ENCODE measurements at places on chromosomes 1 and 21. TPM values are rescaled to one million over a fixed set of nuclear protein-coding genes. Genes with fewer than 3 reads are reported as not detected.

DNA sequence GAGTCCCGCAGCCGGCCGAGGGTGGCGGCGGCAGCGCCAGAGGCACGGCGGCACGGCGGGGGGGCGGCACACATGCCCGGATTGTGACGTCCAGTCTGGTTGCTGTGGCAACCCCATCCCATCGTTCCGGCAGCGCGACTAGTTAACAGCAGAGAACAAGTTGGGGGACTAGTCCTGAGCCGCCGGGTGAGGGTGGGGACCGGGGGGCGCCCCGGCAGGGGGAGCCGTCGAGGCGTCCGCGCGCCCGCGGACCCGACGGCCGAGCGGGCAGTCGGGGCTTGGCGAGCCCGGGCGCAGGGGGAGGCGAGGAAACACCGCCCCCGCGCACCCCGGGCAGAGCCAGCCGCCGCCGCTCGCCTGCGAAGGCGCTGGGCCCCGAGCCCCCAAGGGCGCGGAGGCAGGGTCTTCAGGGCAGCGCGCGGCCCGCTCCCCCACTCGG is at the start of gene CHD5:
CHD5 (minus strand) TSS at position 54 of the 439 bp plus-strand sequence. CDS start 298 bp downstream, outside the sequence.
- no peaks in the 10 kb centered on the region for H3K36me3 ChIP-seq
- H3K27me3 ChIP-seq: peaks cover 7% of the 10 kb centered on the region
- H3K4me3 ChIP-seq: peak within 1 kb of the TSS; percentile 36

- H3K4me3 ChIP-seq: no peak overlapping the region
- H3K36me3 ChIP-seq: no peaks in the 10 kb centered on the region
- no peak overlapping the region for H3K27ac ChIP-seq
Observed at GRCh38 chr1:215133532-215133931, 51.0 kb downstream of the KCNK2 start.

DNA sequence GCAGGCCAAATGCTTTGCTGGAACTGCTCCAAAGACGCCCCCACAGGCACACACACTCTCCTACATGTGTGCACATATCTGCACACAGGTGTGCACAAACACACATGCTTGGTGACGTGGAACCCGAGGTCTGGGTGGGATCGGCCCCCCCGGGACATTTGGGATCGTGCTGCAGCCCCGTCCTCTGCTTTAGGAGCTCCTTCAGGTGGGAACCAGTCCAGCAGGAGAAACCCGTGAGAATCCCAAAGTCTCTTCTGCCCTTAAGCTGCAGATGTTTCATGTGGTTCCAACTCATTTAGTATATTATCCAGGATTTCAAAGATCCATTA is 38.6 kb downstream of the UBE2G2 start:
- no peak overlapping the region for H3K4me3 ChIP-seq
- no peaks in the 10 kb centered on the region for H3K36me3 ChIP-seq
- no peak overlapping the region for H3K27ac ChIP-seq
- H3K27me3 ChIP-seq: no peaks in the 10 kb centered on the region

DNA sequence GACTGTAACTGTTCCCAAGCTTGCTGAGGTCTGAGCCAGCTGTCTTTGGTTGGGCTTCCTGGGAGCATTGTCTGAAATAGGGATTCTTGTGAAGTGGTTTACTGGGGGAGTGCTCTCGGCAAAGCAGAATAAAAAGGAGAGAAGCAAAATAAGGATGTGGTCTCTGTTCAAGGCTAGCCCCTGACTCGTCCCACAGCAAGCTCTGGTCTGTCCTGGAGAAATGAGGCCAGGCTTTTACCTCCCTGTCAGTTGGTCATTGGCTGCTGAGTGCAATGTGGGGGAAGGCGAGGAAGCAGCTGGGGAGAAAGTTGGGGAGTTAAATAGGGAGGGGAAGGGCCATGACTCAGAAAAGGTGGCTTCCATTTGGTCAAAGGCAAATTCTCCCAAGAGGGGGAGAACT is 303.9 kb upstream of the DUSP10 start:
- H3K4me3 ChIP-seq: no peak overlapping the region
- no peak overlapping the region for H3K27ac ChIP-seq
- no peaks in the 10 kb centered on the region for H3K27me3 ChIP-seq
- peaks cover 9% of the 10 kb centered on the region for H3K4me1 ChIP-seq
- no peaks in the 10 kb centered on the region for H3K36me3 ChIP-seq

DNA sequence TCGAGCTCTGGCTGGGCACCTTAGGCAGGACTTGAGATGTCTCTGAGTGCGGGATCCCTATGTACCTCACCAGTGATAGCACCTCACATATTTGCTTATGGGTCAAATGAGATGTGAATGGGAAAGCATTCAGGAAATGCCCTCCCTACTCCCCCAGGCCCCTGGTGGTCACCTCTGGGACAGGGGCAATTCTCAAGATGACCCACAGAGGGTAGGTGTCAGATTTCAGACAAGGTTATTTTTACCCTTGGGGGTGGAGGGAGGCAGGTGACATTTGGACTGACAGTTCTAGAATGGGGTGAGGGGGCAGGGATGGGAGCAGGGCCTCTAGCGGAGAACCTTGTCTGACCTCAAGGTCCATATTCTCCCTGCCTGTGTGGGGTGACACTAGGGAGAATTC is 27.1 kb downstream of the ACOT11 start:
- no peak for DNase-seq
- H3K4me1 ChIP-seq: no peaks in the 10 kb centered on the region
- H3K4me3 ChIP-seq: no peak overlapping the region
- no peak overlapping the region for H3K27ac ChIP-seq
- H3K36me3 ChIP-seq: no peaks in the 10 kb centered on the region

DNA sequence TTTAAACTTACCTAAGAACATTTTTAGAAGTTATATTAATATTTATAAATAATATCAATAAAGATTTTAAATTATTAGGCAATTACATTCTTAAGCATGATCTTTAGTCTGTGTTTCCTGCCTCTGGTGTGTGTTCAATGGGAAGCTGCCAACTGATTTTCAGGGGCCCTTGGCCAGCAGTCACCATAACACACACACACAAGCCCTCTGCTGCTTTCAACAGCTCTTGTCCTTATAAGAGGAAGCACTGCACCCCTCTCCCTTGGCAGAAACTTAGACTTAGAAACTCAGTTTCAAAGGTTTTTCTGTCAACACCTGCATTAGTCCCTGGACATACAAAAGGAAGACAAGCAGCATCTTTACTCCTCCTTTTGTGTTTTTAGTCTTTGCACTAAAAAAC is 81.4 kb downstream of the VAV3 start:
- H3K27me3 ChIP-seq: no peaks in the 10 kb centered on the region
- H3K4me1 ChIP-seq: no peaks in the 10 kb centered on the region
- H3K36me3 ChIP-seq: no peaks in the 10 kb centered on the region
- H3K27ac ChIP-seq: no peak overlapping the region

- no peaks in the 10 kb centered on the region for H3K4me1 ChIP-seq
- H3K36me3 ChIP-seq: no peaks in the 10 kb centered on the region
- H3K27ac ChIP-seq: no peak overlapping the region
- DNase-seq: no peak
Observed at GRCh38 chr21:42349420-42350317, 1.1 kb downstream of the TFF2 start.

GRCh38 chr21:15701830-15702229 is 28.0 kb upstream of the USP25 start:
- no peak for DNase-seq
- no peaks in the 10 kb centered on the region for H3K36me3 ChIP-seq
- H3K27ac ChIP-seq: no peak overlapping the region
- no peaks in the 10 kb centered on the region for H3K27me3 ChIP-seq

- H3K27me3 ChIP-seq: no peaks in the 10 kb centered on the region
- peak; percentile 71 for DNase-seq
- peak overlapping the region; percentile 72 for H3K4me3 ChIP-seq
- H3K27ac ChIP-seq: peak overlapping the region; percentile 98
- H3K4me1 ChIP-seq: no peaks in the 10 kb centered on the region
Observed at GRCh38 chr21:37071561-37072273, 1.2 kb downstream of the PIGP start.

- H3K27me3 ChIP-seq: no peaks in the 10 kb centered on the region
- H3K4me3 ChIP-seq: no peak overlapping the region
- DNase-seq: peak; percentile 18
- H3K27ac ChIP-seq: no peak overlapping the region
- H3K4me1 ChIP-seq: no peaks in the 10 kb centered on the region
Observed at GRCh38 chr1:166910396-166910994, 34.4 kb upstream of the TADA1 start.

DNA sequence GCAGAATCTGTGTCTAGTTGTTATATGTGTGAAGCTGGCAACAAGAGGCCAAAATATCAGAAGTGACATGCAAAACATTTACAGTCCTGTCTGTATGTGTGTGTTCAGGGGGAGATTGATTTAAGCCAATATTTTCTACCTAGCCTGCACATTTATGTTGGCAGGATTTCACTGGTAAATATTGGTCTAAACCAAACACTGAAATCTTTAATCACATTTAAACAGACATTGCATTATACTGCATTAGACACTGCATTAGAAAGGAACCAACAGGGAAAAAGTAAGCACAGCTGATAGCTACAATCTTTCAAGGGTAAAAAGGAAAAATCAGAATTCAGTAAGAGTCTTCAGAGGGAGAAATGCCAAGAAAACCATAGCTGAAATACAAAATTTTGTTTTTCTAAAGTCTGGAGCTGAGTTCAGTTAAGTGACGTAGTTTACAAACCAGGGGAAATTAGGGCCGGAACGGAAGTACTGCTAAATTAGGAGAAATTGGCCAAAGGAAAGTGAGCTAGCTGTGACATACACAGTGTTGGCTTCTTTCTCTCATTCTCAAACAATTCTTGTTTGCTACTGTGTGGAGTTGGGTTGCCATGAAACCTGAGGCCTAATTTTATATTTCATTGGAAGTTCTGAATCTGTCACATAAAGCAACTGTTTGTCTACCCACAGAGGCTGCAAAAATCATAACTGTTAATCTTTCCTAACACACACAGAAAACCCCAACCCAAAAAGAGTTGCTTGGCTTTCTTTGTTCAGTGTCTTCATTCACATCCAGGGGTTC is 217.3 kb upstream of the SGIP1 start:
- H3K4me1 ChIP-seq: no peaks in the 10 kb centered on the region
- no peaks in the 10 kb centered on the region for H3K36me3 ChIP-seq
- peak; percentile 43 for DNase-seq
- H3K27me3 ChIP-seq: no peaks in the 10 kb centered on the region

- H3K27me3 ChIP-seq: no peaks in the 10 kb centered on the region
- no peaks in the 10 kb centered on the region for H3K4me1 ChIP-seq
Observed at GRCh38 chr1:163320891-163321290, 863 bp upstream of the NUF2 start.

GRCh38 chr1:159054427-159054826 is 22.1 kb downstream of the AIM2 start:
- H3K4me1 ChIP-seq: no peaks in the 10 kb centered on the region
- H3K27ac ChIP-seq: no peak overlapping the region
- no peak overlapping the region for H3K4me3 ChIP-seq
- DNase-seq: no peak
- no peaks in the 10 kb centered on the region for H3K27me3 ChIP-seq

DNA sequence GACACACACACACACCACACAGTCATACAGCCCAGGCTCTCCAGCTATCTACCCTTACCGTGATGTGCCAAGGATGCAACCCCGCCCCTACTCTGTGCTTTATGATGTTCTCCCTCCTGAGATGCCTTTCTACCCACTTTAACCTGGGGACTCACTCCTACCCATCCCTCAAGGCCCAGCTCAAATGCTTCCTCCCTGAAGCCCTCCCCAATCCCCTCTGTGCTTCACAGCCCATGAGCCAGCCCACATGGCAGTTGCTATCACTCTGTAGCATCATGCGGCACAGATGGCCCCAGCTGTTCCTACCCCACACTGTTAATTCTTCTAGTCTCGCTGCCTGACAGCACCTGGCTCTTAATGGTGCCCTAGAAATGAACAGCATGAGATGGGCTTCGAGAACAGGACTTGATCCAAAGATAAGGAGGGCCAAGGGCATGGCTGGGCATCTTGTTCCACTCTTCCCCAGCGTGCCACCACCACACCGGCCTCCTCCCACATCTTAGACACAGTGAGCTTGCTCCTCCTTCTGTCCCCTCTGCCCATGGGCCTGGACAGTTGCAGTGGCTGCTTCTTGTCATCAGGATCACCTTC is 109.8 kb downstream of the GLIS1 start:
- no peak for DNase-seq
- no peak overlapping the region for H3K27ac ChIP-seq
- no peaks in the 10 kb centered on the region for H3K4me1 ChIP-seq
- H3K36me3 ChIP-seq: no peaks in the 10 kb centered on the region

DNA sequence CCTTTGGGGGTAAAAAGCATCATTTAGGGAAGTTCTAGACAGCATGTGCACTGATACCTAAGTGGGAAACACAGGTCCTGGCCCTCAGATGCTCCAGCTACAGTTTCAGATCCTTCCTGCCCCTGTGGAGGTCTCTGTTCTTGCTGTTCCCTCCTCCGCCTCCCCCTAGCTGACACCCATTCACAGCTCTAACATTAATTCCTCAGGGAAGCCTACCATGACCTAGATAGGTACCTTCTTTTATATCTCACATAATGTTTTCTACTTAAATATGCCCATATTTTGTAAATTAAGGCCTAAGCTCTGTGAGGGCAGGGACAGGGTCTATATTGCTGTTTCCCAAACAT is 11.3 kb downstream of the TSPAN2 start:
- H3K4me3 ChIP-seq: no peak overlapping the region
- H3K4me1 ChIP-seq: no peaks in the 10 kb centered on the region
- no peak overlapping the region for H3K27ac ChIP-seq
- no peak for DNase-seq
- no peaks in the 10 kb centered on the region for H3K36me3 ChIP-seq
- H3K27me3 ChIP-seq: no peaks in the 10 kb centered on the region

DNA sequence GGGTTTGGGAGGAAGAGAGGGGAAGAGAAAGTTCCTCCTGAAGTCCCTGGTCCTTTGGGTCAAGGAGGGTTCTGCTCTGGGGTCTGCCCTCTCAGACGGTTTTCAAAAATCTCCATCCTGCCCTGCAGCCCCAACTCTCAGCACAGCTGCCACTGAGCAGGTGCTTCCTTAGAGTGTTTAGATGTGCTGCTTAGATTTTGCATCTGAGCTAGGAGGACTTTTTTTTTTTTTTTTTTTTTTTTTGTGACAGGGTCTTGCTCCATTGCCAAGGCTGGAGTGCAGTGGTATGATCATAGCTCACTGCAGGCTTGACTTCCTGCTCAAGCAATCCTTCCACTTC is 324.9 kb upstream of the POU3F1 start:
- H3K4me1 ChIP-seq: no peaks in the 10 kb centered on the region
- no peaks in the 10 kb centered on the region for H3K27me3 ChIP-seq
- H3K4me3 ChIP-seq: no peak overlapping the region
- no peak overlapping the region for H3K27ac ChIP-seq
- no peak for DNase-seq

GRCh38 chr1:80218112-80218511 is 1211.6 kb upstream of the ADGRL4 start:
- no peak overlapping the region for H3K4me3 ChIP-seq
- no peak for DNase-seq
- H3K36me3 ChIP-seq: no peaks in the 10 kb centered on the region
- no peak overlapping the region for H3K27ac ChIP-seq

- no peaks in the 10 kb centered on the region for H3K4me1 ChIP-seq
- no peaks in the 10 kb centered on the region for H3K36me3 ChIP-seq
- no peak overlapping the region for H3K4me3 ChIP-seq
- no peak for DNase-seq
Observed at GRCh38 chr1:173864179-173864867, 3.5 kb downstream of the GAS5 start.

TTC24 gene
- total RNA-seq: not detected

FCRL2 gene
- total RNA-seq: 0.67 TPM

LCE5A gene
- not detected for total RNA-seq

MUL1 gene
- total RNA-seq: 35.9 TPM

TGFBR3 gene
- total RNA-seq: 87.8 TPM

SYPL2 gene
- total RNA-seq: 0.48 TPM

FAM72D gene
- total RNA-seq: 0.52 TPM

All from uterus (tissue), 4 donors.